ENCODE measurements at places on chromosomes 1 and 21.

DNA sequence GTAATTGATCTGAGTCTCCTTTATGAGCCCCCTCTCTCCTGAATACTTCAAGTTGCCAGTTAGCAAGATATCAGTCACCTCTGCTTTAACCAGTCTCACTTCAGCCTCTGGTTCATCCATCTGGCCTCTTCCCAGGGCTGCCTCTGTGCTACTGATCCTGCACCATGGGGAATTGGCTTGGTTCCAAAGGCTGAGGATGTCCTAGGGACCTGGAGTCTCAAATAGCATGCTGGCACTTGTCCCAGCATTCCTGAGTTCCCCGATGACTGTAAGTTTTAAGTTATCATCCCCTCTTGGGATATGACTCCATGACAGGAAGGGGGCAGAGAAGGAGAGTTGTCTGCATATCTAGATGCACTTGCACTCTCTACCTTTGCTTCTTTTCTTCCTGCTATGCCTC lies 252.0 kb downstream of the PTBP2 start:
- no peak for DNase-seq

- no peak for DNase-seq
Observed at GRCh38 chr1:161189036-161189435, 9.8 kb downstream of the ADAMTS4 start.

- peak; percentile 29 for DNase-seq
Observed at GRCh38 chr1:57232500-57232899, 191.4 kb downstream of the DAB1 start.

DNA sequence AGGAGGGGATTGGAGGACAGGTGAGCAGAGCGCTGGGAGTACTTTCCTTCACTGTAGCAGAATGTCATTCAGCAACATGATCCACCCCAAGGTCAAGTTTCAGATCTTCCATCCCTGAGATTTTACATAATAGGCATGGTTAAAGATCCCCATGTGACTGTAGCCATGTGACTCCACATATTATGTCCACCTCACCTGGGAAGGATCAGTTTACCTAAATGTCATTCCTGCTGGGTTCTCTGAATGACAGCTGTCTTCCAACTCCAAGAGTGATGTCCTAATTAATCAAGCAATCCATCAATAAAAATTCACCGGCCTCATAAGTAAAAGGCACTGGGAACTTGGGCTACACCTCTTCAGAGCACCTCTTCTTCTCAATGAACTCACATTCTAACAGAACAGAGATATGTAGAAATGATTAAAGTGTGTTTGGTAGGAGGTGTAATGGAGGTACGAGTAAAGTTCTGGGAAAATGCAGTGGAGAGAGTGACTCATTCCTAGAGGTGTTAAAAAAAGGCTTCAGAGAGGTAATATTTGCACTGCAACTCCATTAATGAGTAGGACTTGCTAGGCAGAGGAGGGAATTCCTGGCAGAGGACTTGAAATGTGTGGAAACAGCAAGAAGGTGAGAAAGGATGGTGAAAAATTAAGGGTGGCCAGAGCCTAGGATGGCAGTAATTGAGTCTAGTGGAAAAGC lies 22.2 kb upstream of the MAPKAPK2 start:
- no peak for DNase-seq

All from endodermal cell (in vitro differentiated cells).